Activated T-helper 2 cell treated with anti-CD3 and anti-CD28 coated beads, Interferon-gamma antibody, Interleukin-2, Interleukin-4, amounts not matched to agents 10 μg/mL and 5 μg/mL and 100 μg/mL, durations not matched to agents 14 hours and 24 hours and 36 hours (primary cell): ENCODE measurements at places on chromosomes 1 and 21. TPM values are rescaled to one million over a fixed set of nuclear protein-coding genes. Genes with fewer than 3 reads are reported as not detected.

DNA sequence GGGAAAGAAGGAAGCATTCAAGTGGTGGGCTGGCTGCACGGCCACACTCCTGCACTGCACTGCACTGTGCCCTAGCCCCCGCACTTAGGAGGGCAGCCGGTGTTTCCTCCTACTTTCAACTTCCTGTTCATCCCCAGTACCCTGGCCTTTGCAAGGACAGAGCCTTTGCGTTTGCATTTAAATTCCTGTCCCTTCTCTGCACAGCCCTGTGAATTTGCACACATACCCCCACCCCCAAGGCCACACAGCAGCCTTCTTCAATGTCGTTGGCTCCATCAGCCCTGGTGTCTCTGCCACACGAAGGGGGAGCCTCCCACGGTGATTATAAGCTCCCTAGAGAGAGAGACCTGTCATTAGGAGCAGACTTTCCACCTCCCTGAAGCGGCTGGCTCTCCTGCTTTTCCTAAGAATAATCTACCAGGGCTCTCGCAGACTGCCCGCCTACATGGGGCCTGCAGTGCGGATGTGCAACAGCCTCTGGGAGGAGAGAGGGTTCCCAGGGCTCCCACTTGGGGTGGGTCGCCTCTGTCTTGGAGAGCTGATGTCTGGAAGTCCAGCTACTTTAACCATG is 13.2 kb upstream of the SLC45A3 start:
- DNase-seq, result no peak

- DNase-seq, result no peak
Observed at GRCh38 chr1:22673486-22674409, 20.7 kb downstream of the C1QB start.

GRCh38 chr1:54716299-54717047 is 812 bp downstream of the TTC4 start:
- DNase-seq, result no peak

- DNase-seq, result peak; percentile 21
Observed at GRCh38 chr1:66300972-66301451, 232.9 kb upstream of the SGIP1 start.

- DNase-seq, result no peak
Observed at GRCh38 chr1:184186167-184186566, 134.6 kb downstream of the TSEN15 start.

- peak; percentile 64 for DNase-seq
Observed at GRCh38 chr1:43172527-43172972, 420 bp downstream of the CFAP57 start.

GRCh38 chr1:1564268-1564667 is 10.4 kb downstream of the SSU72 start:
- DNase-seq, result no peak

- DNase-seq, result no peak
Observed at GRCh38 chr1:84347271-84347931, 45.9 kb downstream of the SAMD13 start.

The C8A gene
- not detected in 2 replicates for total RNA-seq

The CENPF gene
- 77.1 and 85.9 TPM in 2 replicates for total RNA-seq

The WNT4 gene
- total RNA-seq, result not detected in 2 replicates

The PLEKHG5 gene
- total RNA-seq, result 1.1 and 1.6 TPM in 2 replicates

The MRAP gene
- not detected in 2 replicates for total RNA-seq
